Forelimb muscle (tissue), 1 donor: ENCODE measurements at places on chromosomes 7 and 10.

DNA sequence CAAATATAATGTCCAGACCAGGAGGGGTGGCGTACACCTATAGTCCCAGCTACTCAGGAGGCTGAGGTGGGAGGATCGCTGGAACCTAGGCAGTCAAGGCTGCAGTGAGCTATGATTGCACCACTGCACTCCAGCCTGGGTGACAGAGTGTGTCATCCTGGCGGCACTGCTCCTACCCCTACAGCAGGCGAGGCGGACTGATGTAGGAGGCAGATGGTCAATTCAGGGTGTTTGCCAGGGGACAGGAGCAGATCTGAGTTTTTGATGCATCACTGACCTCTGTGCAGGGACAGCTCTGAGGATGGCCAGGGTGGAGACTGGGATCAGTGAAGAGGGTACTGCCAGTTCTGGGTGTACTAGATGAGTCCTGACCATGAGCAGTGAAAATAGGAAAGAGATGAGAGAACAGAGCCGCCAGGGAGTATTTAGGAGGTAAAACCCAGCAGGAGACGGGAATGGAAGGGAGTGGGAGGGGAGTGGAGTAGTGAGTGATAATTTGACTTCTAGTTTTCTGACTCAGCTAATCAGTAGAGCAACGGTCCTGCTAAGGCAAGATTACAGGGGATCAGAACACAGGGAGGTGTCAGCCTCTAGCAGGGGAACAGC lies 75.3 kb downstream of the HIP1 start:
- no peak for DNase-seq

GRCh38 chr10:91410638-91411371 lies 661 bp downstream of the HECTD2 start:
- peak; percentile 38 for DNase-seq

DNA sequence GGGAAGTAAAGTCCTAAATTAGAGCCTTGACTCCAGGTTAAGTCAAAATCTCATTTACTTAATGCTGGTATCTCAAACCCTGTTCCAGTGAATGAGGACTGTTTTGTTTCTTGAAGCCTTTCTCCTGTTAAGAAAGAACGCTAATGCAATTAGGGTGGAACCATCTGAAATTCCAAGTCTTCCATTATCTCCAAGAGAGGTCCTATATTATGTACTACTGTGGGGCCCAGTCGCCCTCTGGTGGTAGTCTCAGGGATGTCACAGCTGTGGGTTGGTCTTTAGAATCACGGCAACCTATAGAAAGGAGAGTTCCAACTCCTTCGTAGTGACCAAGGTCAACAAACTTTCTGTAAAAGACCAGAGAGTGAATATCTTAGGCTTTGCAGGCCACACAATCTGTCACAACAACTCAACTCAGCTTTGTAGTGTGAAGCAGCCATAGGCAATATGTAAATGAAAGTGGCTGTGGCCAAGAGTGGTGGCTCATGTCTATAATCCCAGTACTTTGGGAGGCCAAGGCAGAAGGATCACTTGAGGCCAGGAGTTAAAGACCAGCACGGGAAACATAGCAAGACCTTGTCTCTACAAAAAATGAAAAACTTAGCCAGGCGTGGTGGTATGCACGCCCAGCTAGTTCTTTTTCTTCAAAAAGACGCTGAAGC lies 9.3 kb downstream of the RPP38 start:
- no peak for DNase-seq

- DNase-seq, result no peak
Measured at GRCh38 chr7:83486957-83487356, 162.0 kb downstream of the SEMA3E start.

GRCh38 chr10:69055241-69055640 lies 32.7 kb upstream of the SRGN start:
- DNase-seq, result no peak

DNA sequence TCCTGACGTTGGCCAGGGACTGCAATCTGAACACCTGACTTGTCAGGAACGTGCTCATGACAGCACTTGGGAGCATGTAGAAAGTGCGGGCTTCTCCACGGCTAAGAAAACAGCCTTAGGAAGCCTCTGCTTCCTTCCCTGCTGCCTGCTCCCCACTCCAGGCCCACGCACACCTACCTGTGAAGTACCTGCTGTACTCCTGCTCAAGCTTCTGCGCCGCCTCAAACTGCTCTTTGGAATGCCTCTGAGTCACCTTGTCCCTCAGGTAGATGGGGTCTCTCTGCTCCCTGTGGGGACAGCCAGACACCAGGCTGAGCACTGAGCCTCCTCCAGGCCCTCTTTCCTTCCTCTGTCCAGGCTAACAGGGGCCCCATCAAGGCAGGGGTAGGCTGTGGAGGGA lies 132.7 kb downstream of the DLG5 start:
- DNase-seq, result no peak

- no peak for DNase-seq
Measured at GRCh38 chr7:132263151-132263550, 313.1 kb downstream of the PLXNA4 start.

- DNase-seq, result no peak
Measured at GRCh38 chr10:90738885-90739284, 119.0 kb downstream of the HTR7 start.

DNA sequence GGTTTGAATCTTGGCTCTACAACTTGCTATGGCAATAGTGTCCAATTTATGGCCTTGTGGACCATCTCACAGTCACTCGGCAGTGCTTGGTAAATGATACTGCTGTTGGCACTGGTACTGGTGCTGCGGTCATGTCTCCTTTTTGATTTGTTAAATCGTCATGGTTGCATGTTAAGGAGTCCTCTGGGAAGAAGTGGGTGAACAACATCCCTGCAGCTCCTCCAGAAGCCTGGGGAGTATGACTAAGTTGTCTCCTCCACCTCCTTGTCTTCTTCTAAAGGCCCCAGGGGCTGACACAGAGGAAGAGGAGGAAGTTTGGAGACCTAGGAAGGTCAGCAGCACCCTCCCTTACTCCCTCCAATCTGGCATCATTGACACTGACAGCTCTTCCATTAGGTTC lies 8.5 kb downstream of the ITPRIP start:
- no peak for DNase-seq

DNA sequence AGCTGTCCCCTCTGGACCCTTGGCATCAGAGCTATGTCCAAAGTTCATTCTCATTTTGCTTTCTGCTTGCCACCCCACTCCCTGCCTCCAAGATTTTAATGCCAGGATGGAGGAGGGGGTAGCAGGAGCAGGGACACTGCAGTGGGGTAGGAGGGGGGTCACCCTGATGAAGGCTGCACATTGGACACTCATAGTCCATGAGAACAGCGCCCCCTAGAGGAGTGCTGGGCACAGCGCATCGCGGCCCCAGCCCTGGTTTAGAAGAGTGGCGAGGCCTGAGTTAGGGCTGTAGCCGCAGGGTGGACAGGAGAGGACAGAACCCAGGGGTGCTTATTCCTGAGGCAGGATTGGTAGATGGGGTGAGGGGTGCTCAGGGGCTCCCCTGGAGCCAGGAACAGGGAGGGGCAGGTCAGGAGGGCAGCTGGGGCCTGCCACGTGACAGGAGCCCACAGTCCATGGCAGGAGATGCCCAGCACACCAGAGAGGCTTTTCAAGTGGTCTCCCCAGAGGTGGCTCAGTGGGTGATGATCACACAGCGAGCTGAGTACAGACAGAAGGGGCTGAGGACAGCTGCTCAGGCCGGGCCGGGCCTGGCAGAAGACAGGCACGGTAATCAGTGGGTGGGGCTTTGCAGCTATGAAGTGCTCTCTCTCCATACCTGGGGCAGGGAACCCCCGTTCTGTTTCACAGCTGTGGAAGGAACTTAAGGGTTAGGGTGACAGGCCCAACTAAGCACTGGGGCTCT lies 71.4 kb downstream of the NEURL1 start:
- DNase-seq, result no peak

GRCh38 chr10:44397476-44398225 lies 12.8 kb upstream of the CXCL12 start:
- DNase-seq, result no peak

GRCh38 chr7:50446542-50446960 lies 3.6 kb downstream of the FIGNL1 start:
- no peak for DNase-seq

GRCh38 chr7:26376175-26376917 lies 84.7 kb downstream of the SNX10 start:
- no peak for DNase-seq

GRCh38 chr10:98254234-98254974 lies 13.6 kb downstream of the LOXL4 start:
- no peak for DNase-seq

GRCh38 chr10:71283410-71283809 lies 35.6 kb upstream of the SLC29A3 start:
- no peak for DNase-seq

- no peak for DNase-seq
Measured at GRCh38 chr10:9834434-9834833, 1183.2 kb upstream of the CELF2 start.

- DNase-seq, result no peak
Measured at GRCh38 chr7:72753781-72754180, 74.2 kb downstream of the TYW1B start.

DNA sequence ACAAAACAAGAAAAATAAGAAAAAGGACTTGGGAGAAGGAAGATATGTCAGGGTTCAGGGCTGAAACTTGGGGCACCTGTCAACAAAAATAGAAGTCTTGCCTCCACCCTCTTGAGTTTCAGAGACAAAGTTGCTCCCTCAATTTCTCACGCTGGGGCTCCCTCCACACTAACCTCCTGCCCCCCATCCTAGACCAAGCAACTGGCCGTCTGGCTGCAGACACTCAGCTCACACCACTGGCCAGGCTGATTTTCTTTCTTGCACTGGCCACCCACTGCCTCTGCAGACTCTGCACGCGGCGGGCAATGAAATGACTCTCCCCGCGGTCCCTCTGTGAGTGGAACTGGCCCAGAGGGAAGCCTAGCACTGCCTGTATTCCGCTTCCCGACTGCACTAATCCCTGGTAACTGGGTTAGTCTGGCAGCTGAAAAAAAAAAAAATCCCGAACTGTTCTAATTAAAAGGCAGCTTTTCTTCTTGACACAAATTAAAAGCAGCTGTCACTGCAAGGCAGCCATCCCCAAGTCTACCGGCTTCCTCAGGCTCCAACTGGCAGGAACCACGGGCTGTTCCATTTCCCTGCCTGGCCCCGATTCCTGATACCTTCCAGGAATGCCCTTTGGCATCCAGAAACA lies 83.5 kb downstream of the SPDYE5 start:
- no peak for DNase-seq

DNA sequence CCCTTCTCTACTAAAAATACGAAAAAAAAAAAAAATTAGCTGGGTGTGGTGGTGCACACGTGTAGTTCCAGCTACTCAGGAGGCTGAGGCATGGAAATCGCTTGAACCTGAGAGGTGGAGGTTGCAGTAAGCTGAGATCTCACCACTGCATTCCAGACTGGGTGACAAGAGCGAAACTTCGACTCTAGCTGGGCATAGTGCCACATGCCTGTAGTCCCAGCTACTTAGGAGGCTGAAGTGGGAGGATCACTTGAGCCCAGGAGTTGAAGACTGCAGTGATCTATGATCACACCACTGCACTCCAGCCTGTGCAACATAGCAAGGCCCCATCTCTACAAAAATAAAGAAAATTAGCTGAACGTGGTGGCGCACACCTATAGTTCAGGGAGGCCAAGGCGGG lies 1.2 kb upstream of the SPACDR start:
- DNase-seq, result no peak

DNA sequence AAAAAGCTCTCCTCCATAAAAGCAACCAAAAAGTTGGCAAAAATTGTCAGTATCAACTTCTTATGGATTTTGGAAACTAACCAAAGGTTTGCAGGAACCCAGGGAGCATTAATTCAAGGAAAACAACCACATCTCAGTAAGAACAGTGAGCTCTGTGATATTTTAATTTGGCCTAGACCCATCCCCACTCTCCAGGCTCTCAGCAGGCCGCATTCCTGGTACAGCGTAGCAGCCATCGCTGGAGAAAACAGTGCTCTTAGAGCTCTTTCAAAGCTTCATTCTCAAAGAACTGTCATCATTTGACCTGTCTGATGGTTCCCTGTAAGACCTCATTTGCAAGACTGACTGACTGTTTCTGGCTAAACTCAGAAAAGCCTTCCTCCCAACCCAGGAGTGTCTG lies 81.9 kb downstream of the NUDCD3 start:
- DNase-seq, result no peak

GRCh38 chr7:114791771-114792170 lies 130.1 kb upstream of the MDFIC start:
- no peak for DNase-seq

DNA sequence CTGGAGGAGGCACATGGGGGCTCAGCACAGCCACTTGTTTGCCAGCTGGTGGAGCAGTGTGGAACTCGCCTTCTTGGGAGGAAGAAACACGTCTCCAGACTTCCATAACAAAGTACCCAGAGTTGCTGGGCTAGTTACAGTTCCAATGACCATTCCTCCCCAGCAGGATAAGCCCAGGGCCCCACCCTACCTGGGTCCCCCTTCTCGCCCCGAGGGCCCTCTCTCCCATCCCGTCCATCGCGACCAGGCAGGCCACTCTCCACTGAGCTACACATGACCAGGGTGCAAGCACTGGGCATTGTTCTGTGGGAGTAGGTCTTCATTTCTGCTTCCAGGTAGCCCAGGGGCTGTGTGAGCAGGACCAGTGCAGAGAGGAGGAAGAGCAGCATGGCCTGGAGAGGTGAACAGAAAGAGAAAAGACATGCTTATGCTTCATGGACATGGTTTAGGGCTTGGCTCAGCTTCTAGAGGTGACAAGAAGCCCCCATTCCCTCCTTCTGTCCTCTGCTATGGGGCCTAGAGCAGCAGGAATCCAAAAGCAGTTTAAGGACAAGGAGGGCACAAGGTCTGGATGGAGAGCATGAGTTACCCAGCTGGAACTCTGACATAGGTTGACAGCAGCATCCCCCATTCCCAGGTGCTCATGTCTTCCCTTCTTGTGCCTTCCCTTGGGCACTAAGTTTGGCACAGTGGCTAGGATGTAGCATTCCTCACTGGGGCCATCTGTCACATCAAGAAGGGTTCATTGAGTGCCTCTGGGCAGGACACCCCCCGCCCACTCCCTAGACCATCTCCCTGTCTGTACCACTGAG lies 2.4 kb downstream of the SFTPD start:
- DNase-seq, result no peak

GRCh38 chr10:115974351-115974750 lies 298.7 kb downstream of the GFRA1 start:
- peak; percentile 13 for DNase-seq

GRCh38 chr10:58435297-58435985 lies 50.2 kb downstream of the TFAM start:
- DNase-seq, result no peak

GRCh38 chr10:70368774-70369482 lies 13.5 kb downstream of the LRRC20 start:
- DNase-seq, result no peak

- DNase-seq, result no peak
Measured at GRCh38 chr10:24448351-24448999, 239.5 kb downstream of the KIAA1217 start.

DNA sequence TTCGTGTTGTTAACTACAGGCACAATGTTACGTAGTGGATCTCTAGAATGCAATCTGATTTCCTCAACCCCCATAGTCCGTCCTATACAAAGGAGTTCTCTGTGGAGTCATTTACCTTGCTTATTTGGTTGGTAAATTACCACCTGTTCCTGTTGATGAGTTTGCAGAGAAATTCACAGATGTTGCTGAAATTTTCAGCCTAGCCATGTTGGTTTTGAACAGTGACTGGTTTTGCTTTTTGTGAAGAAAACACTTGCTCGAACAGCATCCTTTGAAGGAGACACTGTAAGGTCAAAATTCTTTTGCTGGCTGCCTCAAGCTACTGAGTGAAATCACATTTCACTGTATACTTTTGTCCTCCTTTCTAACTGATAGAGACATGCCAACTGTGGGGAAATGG lies 15.4 kb upstream of the PRKCQ start:
- DNase-seq, result no peak

- DNase-seq, result no peak
Measured at GRCh38 chr10:55873485-55873884, 487.6 kb downstream of the ZWINT start.
